ENCODE measurements at places on chromosomes 5 and 9.

GRCh38 chr5:74507370-74508005 is 133.0 kb downstream of the ENC1 start:
- no peaks in the 10 kb centered on the region for H3K36me3 ChIP-seq
- no peak overlapping the region for H3K4me3 ChIP-seq
- no peaks in the 10 kb centered on the region for H3K4me1 ChIP-seq
- H3K27ac ChIP-seq: no peak overlapping the region
- no peak for DNase-seq
- H3K27me3 ChIP-seq: no peaks in the 10 kb centered on the region

GRCh38 chr5:150352244-150353031 is 5.1 kb upstream of the TCOF1 start:
- H3K4me1 ChIP-seq: no peaks in the 10 kb centered on the region
- no peak overlapping the region for H3K27ac ChIP-seq
- H3K36me3 ChIP-seq: no peaks in the 10 kb centered on the region
- DNase-seq: no peak
- H3K4me3 ChIP-seq: no peak overlapping the region

- H3K27me3 ChIP-seq: no peaks in the 10 kb centered on the region
- no peak for DNase-seq
- no peaks in the 10 kb centered on the region for H3K4me1 ChIP-seq
- no peak overlapping the region for H3K27ac ChIP-seq
- H3K4me3 ChIP-seq: no peak overlapping the region
- H3K36me3 ChIP-seq: no peaks in the 10 kb centered on the region
Measured at GRCh38 chr9:32864971-32865370, 81.6 kb downstream of the TMEM215 start.

- no peaks in the 10 kb centered on the region for H3K36me3 ChIP-seq
- H3K27me3 ChIP-seq: no peaks in the 10 kb centered on the region
- DNase-seq: no peak
Measured at GRCh38 chr9:11992866-11993265, 700.3 kb upstream of the TYRP1 start.

DNA sequence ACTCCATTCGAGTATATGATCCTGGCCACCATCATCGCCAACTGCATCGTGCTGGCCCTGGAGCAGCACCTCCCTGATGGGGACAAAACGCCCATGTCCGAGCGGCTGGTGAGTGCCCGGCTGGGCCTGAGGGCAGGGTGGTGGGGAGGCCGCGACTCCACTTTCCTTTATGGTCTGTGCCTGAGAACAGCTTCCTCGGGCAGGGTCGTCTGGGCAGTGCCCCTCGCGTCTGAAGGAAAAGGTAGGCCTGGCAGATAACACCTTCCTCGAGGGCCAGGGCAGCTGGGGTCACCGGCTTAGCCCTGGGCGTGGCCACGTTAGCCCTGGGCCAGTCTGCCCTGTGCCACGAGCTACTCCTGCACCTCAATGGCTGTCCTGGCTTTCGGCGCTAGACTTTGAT is 1.5 kb downstream of the CACNA1B start:
- DNase-seq: peak; percentile 55
- H3K4me3 ChIP-seq: no peak overlapping the region
- H3K36me3 ChIP-seq: no peaks in the 10 kb centered on the region

DNA sequence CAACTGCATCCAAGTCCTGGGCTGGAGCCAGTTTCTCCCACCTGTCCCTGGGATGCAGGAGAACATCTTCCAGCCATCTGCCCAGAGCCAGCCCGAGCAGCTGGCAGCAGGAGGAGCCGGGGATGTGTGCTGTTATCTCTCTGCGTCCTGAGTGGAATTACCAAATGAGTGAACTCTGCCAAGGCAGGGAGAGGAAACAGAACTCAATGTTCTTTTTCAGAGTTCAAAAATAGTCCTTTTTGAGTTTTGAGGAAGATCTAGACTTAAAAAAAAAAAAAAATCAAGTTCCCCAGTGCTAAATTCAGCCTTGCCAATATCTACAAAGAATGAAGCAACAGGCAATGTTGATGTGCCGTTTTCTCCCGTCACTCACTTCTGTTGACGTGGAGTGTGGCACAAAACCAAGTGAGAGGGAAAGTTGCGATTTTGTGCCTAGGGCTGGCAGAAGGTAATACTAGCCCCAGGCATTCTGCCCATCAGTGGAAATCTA is 56.2 kb downstream of the TMOD1 start:
- H3K36me3 ChIP-seq: peaks cover 2% of the 10 kb centered on the region
- H3K4me1 ChIP-seq: peaks cover 5% of the 10 kb centered on the region
- H3K4me3 ChIP-seq: no peak overlapping the region
- H3K27me3 ChIP-seq: no peaks in the 10 kb centered on the region

- DNase-seq: no peak
- no peaks in the 10 kb centered on the region for H3K27me3 ChIP-seq
- H3K4me3 ChIP-seq: no peak overlapping the region
- peaks cover 8% of the 10 kb centered on the region for H3K36me3 ChIP-seq
- no peak overlapping the region for H3K27ac ChIP-seq
- peaks cover 7% of the 10 kb centered on the region for H3K4me1 ChIP-seq
Measured at GRCh38 chr9:117718085-117718484, 13.9 kb downstream of the TLR4 start.

GRCh38 chr9:107906074-107906473 is 416.5 kb upstream of the KLF4 start:
- no peak for DNase-seq
- no peak overlapping the region for H3K4me3 ChIP-seq
- H3K4me1 ChIP-seq: no peaks in the 10 kb centered on the region
- H3K27me3 ChIP-seq: no peaks in the 10 kb centered on the region
- H3K36me3 ChIP-seq: no peaks in the 10 kb centered on the region
- H3K27ac ChIP-seq: no peak overlapping the region

GRCh38 chr5:76720988-76721569 is 5.2 kb downstream of the F2R start:
- no peaks in the 10 kb centered on the region for H3K27me3 ChIP-seq
- no peaks in the 10 kb centered on the region for H3K4me1 ChIP-seq
- H3K36me3 ChIP-seq: no peaks in the 10 kb centered on the region
- no peak for DNase-seq
- no peak overlapping the region for H3K27ac ChIP-seq
- no peak overlapping the region for H3K4me3 ChIP-seq

GRCh38 chr9:131744720-131745201 is 4.9 kb upstream of the RAPGEF1 start:
- no peak for DNase-seq
- no peak overlapping the region for H3K4me3 ChIP-seq
- no peaks in the 10 kb centered on the region for H3K27me3 ChIP-seq
- no peak overlapping the region for H3K27ac ChIP-seq
- no peaks in the 10 kb centered on the region for H3K4me1 ChIP-seq
- no peaks in the 10 kb centered on the region for H3K36me3 ChIP-seq

- H3K4me1 ChIP-seq: no peaks in the 10 kb centered on the region
- H3K4me3 ChIP-seq: no peak overlapping the region
- H3K27me3 ChIP-seq: no peaks in the 10 kb centered on the region
- no peak for DNase-seq
- H3K36me3 ChIP-seq: no peaks in the 10 kb centered on the region
Measured at GRCh38 chr5:102036927-102037326, 259.2 kb downstream of the SLCO4C1 start.

- no peaks in the 10 kb centered on the region for H3K36me3 ChIP-seq
- H3K4me3 ChIP-seq: no peak overlapping the region
- H3K27me3 ChIP-seq: no peaks in the 10 kb centered on the region
- no peaks in the 10 kb centered on the region for H3K4me1 ChIP-seq
- H3K27ac ChIP-seq: no peak overlapping the region
Measured at GRCh38 chr5:62581836-62582597, 3.4 kb downstream of the LRRC70 start.

GRCh38 chr5:20276061-20276958 is 288.3 kb upstream of the CDH18 start:
- no peaks in the 10 kb centered on the region for H3K27me3 ChIP-seq
- no peak overlapping the region for H3K27ac ChIP-seq
- no peaks in the 10 kb centered on the region for H3K4me1 ChIP-seq
- H3K36me3 ChIP-seq: no peaks in the 10 kb centered on the region
- no peak overlapping the region for H3K4me3 ChIP-seq

DNA sequence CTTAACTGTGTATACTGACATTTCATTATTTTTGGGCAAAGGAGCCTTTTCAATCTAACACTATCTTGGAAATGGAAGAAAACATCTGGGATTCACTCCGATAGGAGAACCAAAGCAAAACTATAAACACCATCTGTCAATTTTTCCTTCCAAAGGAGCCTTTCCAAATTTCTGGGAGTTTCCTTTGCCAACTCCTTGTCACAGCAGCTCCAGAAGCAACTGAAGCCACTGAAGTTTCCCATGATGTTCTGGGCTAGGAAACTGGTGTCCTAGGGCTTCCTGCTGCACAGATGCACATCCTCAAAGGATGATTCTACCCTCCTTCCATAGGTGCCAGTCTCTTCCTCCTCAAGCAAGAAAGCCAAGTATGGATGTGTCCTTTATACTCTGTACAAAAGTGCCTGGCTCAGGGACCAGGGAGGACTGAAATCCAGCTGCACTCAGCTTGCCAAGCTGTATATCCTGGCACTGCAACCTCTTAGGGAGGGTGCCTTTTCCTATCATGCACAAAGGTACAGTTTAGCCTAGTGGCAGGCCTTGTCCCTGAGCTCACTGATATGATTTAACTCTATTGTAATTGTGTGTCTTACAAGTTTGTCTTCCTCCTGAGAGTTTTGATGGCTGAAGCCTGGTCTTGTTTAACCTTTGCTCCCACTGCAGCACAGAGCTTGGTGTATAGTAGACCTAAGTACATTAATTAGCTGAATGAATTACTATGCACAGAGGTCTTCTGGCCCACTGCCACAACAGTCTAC is 8.4 kb upstream of the UBAP1 start:
- no peak for DNase-seq
- no peaks in the 10 kb centered on the region for H3K27me3 ChIP-seq
- H3K4me3 ChIP-seq: no peak overlapping the region
- H3K36me3 ChIP-seq: no peaks in the 10 kb centered on the region
- no peaks in the 10 kb centered on the region for H3K4me1 ChIP-seq

DNA sequence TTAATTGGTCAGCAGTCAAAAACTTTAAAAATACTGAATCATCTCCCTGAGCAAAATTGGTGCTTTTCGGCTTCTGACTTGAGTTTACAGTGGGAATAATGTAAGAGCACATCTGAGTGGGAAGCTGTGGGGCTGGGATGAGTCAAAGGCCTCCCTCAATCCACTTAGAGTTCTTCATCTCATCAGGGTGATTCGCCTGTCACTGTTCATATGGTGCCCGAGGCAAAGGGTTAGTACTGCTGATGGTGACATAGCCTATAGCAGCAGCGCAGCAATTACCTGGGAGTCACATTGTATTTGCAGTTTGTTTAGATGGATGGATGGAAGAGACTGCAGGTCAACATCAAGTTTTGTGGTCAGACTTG is 113.8 kb upstream of the ZNF608 start:
- no peak for DNase-seq
- H3K4me3 ChIP-seq: no peak overlapping the region
- no peaks in the 10 kb centered on the region for H3K36me3 ChIP-seq
- H3K4me1 ChIP-seq: no peaks in the 10 kb centered on the region

DNA sequence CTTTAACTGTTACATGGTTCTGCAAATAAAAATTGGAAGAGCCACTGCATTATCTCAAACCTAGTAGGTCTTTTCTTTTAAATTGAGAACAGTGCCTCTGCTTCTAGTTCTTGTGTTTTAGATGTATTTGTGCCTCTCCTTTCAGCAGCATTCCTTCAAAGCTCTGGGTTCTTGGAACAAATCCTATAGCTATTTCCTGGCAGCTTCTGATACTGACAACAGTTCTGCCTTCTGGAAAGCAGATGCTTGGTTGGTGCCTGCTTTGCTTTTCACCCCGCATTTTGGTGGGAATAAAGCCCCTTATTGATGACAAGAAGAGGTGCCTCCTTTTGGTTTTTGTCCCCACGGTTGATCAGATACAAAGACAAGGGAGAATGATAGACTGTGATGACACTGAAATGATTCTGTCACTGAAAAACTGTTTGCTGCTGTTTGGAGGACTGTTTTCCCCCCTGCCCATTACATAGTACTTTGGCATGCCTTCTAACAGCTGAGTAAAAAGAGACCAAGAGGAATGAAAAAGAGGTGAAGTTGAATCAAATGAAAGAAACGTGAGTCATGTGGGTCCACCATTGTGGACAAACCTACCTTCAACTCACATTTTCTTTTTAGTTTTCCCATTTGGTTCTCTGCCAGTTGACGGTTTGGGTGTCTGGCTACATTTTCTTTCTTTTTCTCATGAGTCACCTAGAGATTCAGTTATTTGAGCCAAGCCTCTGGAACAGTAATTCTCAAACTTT is 5.6 kb downstream of the PTCD2 start:
- no peaks in the 10 kb centered on the region for H3K27me3 ChIP-seq
- H3K4me1 ChIP-seq: no peaks in the 10 kb centered on the region
- H3K36me3 ChIP-seq: no peaks in the 10 kb centered on the region
- DNase-seq: no peak
- H3K27ac ChIP-seq: no peak overlapping the region

- no peaks in the 10 kb centered on the region for H3K36me3 ChIP-seq
- H3K4me1 ChIP-seq: no peaks in the 10 kb centered on the region
- no peak overlapping the region for H3K4me3 ChIP-seq
- no peak overlapping the region for H3K27ac ChIP-seq
- H3K27me3 ChIP-seq: no peaks in the 10 kb centered on the region
Measured at GRCh38 chr9:111154081-111154562, 115.9 kb upstream of the LPAR1 start.

- H3K27me3 ChIP-seq: no peaks in the 10 kb centered on the region
- H3K36me3 ChIP-seq: no peaks in the 10 kb centered on the region
- no peak overlapping the region for H3K27ac ChIP-seq
- no peak overlapping the region for H3K4me3 ChIP-seq
Measured at GRCh38 chr5:2124434-2125170, 241.9 kb upstream of the IRX4 start.

DNA sequence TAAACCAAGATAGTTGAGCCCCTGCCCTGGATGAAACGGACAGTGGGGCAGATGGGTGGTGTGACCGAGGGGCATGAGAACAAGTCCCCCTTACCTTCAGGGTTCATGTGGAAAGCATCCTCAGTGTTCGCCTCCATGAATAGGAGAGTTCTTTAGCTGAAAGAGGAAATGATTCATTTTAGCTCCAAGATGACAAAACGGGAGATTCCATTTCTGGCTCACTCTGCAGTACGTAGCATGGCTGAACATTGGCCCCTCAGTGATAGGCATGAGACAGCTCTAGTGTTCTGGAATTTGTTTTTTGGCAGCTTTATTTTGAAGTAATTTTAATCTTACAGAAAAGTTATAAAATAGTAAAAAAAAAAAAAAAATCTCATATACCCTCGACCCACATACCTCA is 70.2 kb upstream of the AGXT2 start:
- no peaks in the 10 kb centered on the region for H3K27me3 ChIP-seq
- H3K36me3 ChIP-seq: no peaks in the 10 kb centered on the region

DNA sequence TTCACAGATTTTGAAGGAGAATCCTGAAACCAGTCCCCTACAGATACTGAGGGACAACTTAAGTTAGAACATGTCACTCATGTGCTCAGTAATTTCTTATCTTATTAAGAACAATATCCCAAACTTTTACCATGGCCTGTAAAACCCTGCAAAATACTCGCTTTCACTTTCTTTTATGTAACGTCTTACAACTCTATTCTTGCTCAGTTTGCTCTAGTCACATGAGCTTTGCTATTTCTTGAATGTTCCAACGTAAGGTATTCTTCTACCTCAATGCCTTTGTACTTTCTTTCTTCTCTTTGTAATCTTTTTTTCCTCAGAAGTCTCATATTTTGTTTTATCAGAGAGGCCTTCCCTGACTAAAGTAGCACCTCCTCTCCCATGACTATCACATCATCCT is 14.1 kb downstream of the TMEM38B start:
- no peaks in the 10 kb centered on the region for H3K27me3 ChIP-seq
- no peak for DNase-seq
- H3K27ac ChIP-seq: no peak overlapping the region
- no peak overlapping the region for H3K4me3 ChIP-seq

All from aorta (tissue), 5 donors.